ENCODE measurements at places on chromosomes 4 and X. TPM values are rescaled to one million over a fixed set of nuclear protein-coding genes. Genes with fewer than 3 reads are reported as not detected.

The CTAG1B gene
- total RNA-seq: not detected

The PCDH19 gene
- total RNA-seq: 0.07 TPM

The CSAG1 gene
- total RNA-seq: not detected

The BEX2 gene
- total RNA-seq: 1.0 TPM

The RTL9 gene
- total RNA-seq: 0.13 TPM

The ASB9 gene
- total RNA-seq: 0.36 TPM

The KLHL5 gene
- 102 TPM for total RNA-seq

The SMIM31 gene
- total RNA-seq: not detected

The FAM241A gene
- 1.1 TPM for total RNA-seq

The PHOX2B gene
- total RNA-seq: not detected

The RGN gene
- total RNA-seq: 4.7 TPM

The GAGE2A gene
- total RNA-seq: not detected

The ADH1A gene
- total RNA-seq: not detected

The PCDH18 gene
- total RNA-seq: 119 TPM

The FAM47C gene
- not detected for total RNA-seq

The FLNA gene
- total RNA-seq: 3,803 TPM

The PRR32 gene
- not detected for total RNA-seq

The AGTR2 gene
- not detected for total RNA-seq

The FMR1NB gene
- not detected for total RNA-seq

The DIPK2B gene
- under 0.01 TPM for total RNA-seq

The CTSO gene
- total RNA-seq: 25.8 TPM

The GASK1B gene
- 96.7 TPM for total RNA-seq

The MPP1 gene
- 15.9 TPM for total RNA-seq

The CCKAR gene
- total RNA-seq: not detected

The PNMA3 gene
- 0.13 TPM for total RNA-seq

The MAGEC2 gene
- not detected for total RNA-seq

The COL25A1 gene
- 0.91 TPM for total RNA-seq

The GPAT3 gene
- 14.1 TPM for total RNA-seq

The JADE1 gene
- total RNA-seq: 19.8 TPM

The SYTL4 gene
- total RNA-seq: 4.1 TPM

The GLOD5 gene
- not detected for total RNA-seq

The PIN4 gene
- total RNA-seq: 6.0 TPM

The CT55 gene
- not detected for total RNA-seq

The SNCA gene
- 33.8 TPM for total RNA-seq

The SSX2B gene
- not detected for total RNA-seq

The TLR10 gene
- not detected for total RNA-seq

The NLGN4X gene
- 0.46 TPM for total RNA-seq

The GLRA3 gene
- not detected for total RNA-seq

The HERC3 gene
- 24.9 TPM for total RNA-seq

The PLP1 gene
- 0.46 TPM for total RNA-seq

The DCAF4L1 gene
- 0.13 TPM for total RNA-seq

The HS6ST2 gene
- not detected for total RNA-seq

The PTCHD1 gene
- not detected for total RNA-seq

The TSPAN7 gene
- 0.39 TPM for total RNA-seq

The MUC7 gene
- total RNA-seq: not detected

The CT47B1 gene
- total RNA-seq: not detected

The ALB gene
- not detected for total RNA-seq

The LRIT3 gene
- 0.03 TPM for total RNA-seq

The SSX3 gene
- total RNA-seq: not detected

The TKTL2 gene
- total RNA-seq: not detected

The VSIG1 gene
- total RNA-seq: 0.20 TPM
